ENCODE measurements at places on chromosomes 2 and 18.

DNA sequence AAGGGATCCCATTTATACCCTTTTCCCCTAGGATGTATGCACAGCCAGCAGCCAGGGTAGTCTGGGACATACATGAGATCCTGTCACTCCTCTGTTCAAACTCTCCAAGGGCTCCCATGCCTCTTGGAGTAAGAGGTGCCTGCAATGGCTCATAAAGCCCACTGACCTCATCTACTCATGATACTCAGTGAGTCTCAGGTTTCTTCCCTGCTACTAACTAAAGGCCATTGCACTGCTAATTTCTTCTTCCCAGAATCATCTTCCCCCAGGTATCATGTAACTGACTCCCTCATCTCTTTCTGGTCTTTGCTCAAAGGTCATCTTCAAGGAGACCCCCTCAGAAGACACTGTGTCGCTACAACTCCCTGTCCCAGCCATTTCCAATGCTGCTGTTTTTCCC, 68.2 kb downstream of the CCBE1 start:
- DNase-seq, result no peak

- no peak for DNase-seq
Measured at GRCh38 chr18:26804519-26804918, 61.0 kb downstream of the AQP4 start.

DNA sequence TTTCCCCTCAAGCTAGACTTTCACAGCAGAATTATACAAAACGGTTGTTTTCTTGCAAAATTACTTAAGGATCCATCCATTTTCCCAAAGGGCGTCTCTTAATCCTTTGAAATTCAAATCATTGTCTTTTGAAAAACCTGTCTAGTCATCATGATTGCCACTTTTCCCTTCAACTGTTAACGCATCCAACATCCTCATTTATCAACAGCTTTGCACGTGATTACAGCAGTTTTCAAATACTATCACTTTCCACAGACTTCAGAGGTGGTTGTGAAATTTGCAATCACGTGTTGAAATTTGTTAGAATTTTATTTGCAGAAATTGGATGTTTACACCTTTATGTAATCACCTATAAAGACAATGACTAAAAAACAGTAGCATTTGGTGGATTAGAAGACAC, 304.4 kb upstream of the SLC39A10 start:
- DNase-seq, result no peak

DNA sequence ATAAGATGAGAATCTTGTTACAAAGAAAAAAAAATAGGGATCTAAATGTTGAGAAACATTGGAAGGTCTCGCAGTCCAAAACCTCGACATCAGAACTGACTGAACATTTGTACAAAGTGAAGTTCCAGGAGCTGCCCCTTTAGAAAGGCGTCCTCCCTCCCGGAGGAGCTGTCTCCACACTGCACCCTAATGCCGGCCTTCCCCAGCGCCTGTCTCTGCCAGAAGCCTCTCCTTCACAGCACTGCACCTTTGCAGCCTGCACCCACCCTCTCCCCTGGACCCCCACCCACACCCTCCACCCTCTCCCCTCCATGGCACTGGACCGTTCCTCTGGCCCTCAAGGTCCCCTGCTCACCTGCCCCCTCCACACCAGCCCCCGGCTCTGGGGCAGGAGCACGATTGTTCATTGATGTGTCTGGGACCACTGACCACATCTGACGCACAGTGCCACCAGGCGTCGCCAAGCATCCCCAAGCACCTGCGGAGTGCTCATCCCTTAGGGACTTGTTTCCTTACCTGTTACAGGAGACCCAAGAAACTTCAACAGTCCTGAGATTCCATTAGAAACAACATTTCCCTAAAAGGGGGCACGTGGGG, 90.3 kb upstream of the SNTG2 start:
- no peak for DNase-seq

DNA sequence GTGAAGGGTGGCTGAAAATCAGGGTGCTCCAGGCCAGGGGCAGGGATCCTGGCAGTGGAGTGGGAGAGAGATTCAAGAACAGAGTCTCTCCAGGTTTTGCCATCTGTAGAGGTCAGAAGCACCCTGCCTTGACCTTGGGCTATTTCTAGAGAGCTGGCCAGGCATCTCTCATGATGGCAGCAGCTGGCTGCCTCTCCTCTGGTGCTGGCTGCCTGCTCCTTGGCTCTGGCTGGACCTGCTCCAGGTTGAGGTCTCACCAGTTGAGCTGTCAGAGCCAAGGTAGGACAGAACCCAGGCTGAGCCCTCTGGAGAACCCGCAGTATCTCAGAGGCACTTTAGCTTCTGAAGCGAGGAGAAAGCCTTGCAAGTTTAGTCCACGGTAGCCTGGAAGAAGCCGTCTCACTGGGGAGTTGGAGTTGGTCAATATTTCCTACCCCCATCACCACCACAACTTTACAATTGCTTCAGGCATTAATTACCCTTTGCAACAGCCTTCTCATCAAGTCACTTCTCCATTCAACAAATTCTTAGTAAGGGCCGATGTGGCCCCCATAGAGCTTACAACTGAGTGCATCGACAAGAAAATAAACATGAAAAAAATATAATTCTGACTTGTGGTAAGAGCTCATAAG, 25.6 kb downstream of the GNLY start:
- no peak for DNase-seq

- no peak for DNase-seq
Measured at GRCh38 chr2:202818321-202818720, 53.2 kb downstream of the ICA1L start.

DNA sequence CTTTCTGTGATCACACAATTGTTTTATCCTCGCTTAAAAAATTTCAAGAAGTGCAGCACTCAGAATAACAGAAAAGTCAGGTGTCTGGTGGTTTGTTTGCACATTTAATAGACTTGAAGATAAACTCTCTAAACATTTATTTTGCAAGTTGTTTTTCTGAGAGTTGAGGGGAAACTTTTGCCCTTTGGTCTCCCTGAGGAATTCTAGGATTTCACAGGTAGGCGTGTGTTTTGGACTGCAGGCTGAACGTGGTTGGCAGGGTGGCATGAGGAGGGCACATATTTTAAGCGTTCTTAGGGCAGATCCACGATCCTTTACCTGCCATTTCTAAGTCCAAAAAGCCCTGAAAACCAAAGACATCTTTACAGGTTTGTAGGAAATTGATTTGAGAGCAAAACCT, 188.6 kb downstream of the NEDD4L start:
- no peak for DNase-seq

- no peak for DNase-seq
Measured at GRCh38 chr2:182924306-182924705, 57.9 kb upstream of the FRZB start.

- no peak for DNase-seq
Measured at GRCh38 chr2:49794396-49794795, 640.1 kb upstream of the FSHR start.

DNA sequence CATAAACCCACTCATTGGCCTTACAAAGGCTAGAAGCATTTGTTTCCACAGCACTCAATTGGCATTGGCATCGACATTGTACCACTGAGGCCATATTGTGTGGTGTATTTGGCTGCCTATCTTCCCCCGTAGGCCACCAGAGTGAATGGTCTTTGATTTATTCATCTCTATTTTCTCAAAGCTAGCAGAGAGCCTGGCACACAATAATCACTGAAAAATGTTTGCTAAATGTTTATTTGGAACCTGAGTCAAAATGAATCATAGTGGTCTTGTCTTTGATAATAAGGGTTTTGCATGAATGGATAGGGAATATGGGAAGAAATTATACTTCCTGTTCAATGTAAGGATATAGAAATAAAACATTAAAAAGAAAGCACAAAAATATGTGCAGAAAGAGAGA, 107.3 kb upstream of the SLC8A1 start:
- peak; percentile 42 for DNase-seq

DNA sequence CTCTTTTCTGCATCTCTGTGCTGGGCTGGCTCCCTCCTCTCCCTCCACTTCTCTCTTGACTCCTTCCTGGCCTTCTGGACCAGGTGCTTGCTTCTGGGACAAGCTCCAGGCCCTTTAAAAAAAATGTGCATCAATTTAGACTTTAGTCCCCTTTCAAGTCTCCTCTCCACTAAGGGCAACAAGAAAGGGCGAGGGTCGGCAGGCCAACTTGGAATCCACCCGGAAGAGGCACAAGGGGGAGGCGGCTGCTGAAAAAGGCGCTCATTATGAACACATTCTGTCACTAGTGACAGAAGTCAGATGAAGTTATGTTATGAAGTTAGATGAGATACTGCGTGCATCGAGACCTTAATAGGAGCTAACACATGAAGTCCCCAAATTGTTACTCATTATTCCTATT, 13.6 kb upstream of the RHOB start:
- DNase-seq, result no peak

- DNase-seq, result no peak
Measured at GRCh38 chr2:239307221-239307569, 93.6 kb downstream of the HDAC4 start.

DNA sequence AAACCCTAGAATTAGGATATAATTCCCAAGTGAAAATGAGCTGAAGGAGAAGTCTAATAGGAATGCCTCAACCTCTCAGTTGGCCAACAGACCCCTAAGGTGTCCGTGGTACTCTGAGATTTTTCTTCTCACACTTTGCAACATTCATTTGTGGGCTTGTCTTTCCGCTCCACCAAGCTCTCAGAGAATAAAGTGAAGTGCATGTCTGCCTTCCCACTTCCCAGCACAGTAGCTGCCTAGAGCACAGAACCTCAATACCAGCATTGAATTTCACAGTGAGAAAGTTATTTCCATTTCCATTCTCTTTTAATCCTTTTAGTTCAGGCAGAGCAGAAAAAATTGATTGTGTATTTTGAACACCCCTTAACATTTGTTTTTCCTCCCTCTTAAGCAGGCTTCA, 451.8 kb downstream of the TGIF1 start:
- DNase-seq, result no peak

GRCh38 chr2:187547353-187547979, 6.8 kb downstream of the TFPI start:
- peak; percentile 98 for DNase-seq

DNA sequence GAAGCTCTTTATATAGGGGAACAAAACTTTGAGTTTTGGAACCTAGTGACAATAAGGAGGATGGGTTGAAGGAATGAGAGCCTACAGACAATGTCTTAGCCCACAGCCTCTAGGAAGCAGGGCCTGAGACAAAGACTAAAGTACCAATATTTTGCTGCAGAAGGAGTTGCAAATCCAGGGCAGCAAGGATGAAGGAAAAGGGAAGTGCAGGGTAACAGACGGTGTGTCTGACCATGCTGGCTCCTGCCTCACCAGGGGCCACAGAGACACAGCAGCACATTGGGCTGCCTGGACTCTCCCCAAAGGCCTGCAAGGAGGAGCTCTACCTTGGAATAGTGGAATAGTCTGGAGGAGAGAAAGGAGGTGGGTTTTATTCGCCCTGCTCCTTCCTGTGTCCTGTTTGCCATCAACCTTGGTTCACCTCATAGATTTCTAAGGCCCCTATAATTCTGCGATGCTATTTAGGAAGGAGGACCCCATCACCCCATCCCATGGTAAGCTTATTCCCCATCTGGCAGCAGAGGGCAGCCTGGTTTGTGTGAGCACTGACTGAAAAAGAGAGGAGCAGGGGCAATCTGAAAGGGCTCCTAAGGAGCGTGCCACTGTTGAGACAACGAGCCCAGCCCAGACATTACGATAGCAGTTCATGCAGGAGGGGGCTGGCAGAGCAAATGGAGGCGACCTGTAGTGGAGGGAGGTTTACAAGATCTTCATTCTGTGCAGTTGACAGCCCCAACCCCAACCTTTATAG, 143.4 kb downstream of the MGAT5 start:
- DNase-seq, result no peak

DNA sequence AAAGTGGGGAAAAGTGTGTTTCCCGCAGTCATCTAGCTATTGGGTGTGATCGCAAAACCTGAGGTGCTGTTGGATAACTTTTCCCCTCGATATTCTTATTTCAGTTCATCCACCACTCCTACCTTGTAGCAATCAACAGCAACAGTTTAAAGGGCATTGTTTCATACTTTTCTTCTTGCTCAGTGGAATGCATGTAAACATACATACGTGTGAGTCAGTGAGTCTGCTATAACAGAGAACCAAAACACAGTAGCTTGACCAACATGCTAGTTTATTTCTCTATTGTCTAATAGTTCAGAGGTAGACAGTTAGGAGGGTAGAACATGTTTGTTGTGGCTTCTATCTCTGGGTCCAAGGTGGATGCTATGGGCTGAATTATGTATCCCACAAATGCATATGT, 77.6 kb upstream of the FOXI3 start:
- no peak for DNase-seq

DNA sequence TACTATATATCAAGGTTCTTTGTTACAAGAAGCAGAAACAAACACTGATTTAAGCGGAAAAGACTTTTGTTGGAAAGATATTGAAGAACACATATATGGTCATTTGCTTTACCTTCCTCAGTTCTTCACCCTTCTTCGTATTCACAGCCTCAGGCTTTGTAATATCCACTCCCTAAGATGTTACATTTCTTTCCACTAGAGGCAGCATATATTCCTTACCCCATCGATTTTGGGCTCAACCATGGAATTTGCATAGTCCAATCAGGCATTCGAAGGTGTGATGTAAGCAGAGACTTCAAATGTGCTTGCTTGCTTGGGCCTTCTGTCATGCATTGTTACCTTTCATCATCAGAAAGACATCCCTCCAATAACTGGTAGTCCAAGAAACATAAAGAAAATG, 287.4 kb downstream of the PID1 start:
- no peak for DNase-seq

- no peak for DNase-seq
Measured at GRCh38 chr2:210445732-210446131, 30.8 kb downstream of the LANCL1 start.

DNA sequence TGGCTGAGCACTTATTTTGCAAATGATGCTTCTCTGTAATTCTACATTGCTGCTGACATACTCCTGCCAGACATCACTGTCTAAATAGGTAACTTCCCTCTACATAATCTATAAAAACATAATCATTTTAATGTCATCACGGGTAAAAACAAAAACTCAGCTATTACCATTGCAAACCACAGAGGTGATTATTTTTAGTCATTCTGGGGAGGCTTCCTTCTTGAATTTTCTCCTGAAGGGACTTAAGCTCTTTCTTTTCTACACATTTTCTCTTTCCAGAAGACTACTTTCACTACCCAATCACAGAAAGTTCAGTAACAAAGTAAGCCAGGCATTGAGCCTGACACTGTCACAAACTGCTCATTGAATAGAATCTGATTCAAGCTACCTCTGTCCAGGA, 40.4 kb upstream of the NFU1 start:
- DNase-seq, result no peak

- no peak for DNase-seq
Measured at GRCh38 chr2:155846259-155846658, 486.3 kb downstream of the NR4A2 start.

DNA sequence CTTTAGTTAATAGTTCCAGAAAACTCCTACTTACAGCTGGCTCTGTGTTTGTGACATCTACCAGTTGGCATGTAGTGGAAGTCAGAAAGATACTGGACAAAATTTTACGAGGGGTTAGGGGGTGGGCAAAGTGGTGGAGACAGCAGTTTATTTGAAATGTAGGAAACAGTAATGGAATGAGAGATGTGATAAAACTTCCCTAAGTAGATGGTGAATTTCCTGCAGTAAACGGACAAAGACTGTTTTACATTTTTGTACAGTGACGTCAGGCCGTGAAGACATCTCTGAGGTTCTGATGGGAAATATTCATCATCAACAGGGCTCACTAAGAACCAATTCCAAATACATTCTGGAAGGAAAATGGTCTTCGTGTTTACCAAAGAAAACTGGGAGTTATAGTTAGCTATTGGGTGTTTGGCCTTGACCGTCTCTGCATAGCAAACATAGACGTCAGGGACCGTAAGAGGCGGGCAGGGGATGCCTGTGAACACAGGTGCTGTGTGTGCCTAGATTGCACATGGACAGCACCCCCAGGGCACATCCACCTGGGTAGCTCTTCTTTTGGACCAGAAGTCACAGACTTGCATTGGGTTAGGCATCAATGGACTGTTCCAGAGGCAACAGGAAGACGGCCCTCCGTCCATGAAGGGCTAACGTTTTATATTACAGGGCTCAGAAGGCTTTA, 131.5 kb downstream of the ZNF516 start:
- DNase-seq, result peak; percentile 69
